Thoracic aorta (tissue), 2 donors: ENCODE measurements at places on chromosomes 2 and 18.

DNA sequence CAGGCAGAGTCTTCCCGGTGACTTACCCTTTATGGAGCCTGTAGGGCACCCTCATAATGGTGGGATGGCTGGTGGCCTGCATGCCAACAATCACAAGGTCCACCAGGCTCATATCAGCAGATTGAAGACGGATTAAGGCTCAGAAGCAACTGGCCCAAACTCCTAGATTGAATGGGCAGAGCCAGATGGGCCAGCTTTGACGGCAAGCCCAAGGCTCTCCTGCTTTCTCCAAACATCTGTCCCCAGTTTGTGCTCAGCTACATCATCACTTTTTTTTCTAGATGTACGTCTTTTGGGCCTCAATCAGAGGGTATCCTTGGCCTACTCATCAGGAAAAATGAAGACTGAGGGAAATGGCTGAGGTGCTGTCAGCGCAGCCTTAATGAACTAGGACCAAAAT, 114.6 kb downstream of the VIT start:
- DNase-seq: no peak

- no peak for DNase-seq
These were observed 2.3 kb upstream of the MAL start for GRCh38 chr2:95023222-95023597.

DNA sequence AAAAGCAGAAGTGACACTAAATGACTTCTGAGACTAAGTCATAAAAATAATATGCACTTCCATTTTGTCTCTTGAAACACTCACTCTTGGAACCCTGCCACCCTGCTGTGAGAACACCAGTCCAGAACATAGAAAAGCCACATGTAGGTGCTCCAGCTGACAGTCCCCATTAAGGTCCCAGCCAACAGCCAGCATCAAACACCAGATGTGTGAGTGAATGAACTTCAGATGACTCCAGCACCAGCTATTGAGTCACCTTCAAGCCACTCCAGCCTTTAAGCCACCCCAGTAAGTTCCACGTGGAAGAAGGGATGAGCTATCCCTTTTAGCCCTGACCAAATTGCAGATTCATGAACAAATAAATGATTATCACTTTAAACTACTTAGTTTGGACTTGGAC, 31.5 kb upstream of the LGALSL start:
- DNase-seq: no peak

DNA sequence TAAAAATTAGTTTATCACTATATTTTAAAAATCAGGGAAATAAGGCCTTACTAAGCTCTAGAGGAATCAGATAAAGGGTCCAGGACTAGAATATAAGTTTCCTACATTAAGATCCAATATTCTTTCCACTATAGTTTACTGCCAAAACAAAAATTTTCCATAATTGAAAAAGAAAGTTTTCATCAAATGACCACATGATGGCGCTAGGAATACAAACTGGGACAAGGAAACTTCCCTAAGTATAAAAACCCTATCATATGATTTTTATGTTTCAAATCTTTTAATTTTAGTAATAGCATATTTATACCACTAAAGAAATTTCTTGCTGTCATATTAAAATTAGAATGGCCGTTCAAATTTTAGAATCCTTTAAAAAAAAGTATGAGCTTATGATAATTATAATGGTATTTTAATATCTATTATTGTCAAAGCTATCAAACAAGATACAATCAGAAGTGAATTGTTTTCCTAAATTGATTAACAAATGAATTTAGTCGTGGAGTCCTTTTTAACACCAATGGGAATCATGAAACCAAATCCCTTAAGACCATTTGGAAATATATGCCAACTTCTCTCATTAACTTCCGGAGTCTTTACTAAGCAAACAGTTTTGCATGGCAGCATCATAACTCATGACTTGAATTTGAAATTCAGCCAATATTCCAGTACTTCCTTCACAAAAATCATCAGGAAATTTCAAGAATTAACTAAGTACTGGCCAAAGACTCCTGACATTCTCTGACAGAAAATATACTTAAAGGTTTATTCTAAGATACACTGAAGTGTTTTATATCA, 70.3 kb downstream of the SCN1A start:
- no peak for DNase-seq

DNA sequence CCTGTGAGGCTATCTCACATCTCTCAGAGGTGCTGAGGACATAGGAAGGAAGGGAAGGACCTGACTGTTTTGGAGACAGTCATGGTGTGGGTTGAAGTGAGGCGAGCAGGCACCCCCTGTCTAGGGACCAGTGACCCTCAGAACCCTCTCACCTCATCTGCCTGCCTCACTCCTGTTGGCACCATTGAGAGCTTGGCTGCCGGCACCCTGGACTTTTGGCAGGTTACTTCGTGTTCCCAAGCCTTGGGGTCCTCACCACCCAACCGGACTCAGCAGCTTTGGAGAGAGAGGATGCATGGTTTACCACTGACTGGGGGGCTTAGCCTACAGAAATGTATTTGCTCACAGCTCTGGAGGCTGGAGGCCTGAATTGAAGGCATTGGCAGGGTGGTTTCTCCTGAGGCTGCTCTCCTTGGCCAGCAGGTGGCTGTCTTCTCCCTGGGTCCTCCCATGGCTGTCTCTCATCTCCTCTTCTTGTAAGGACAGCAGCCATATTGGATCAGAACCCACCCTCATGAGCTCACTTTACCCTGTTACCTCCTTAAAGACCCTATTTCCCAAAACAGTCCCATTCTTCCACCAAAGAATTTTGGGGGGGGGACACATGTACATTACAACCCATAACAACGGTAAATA, 142.0 kb downstream of the TSN start:
- no peak for DNase-seq

GRCh38 chr2:167471332-167471731, 583.1 kb downstream of the XIRP2 start:
- DNase-seq: no peak

DNA sequence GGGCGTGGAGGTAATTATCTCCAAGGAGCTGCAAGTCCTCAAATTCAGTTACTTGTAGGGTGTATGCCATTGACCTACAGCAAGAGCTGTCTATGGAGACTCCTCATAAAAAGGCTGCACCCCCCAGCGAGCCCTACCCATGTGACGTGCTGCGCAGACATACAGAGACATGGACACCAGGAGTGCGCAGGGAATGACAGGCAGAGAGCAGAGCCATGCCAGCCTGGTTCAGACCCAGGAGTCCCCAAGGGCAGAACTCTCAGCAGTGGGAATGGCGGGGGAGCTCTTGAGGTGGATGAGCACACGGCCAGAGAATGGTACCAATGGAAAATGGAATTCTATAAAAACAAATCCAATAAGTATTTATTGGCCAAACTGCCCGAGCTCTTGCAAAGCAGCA, 310.1 kb downstream of the MYCN start:
- DNase-seq: no peak

GRCh38 chr18:68830256-68831045, 32.6 kb downstream of the CCDC102B start:
- no peak for DNase-seq

DNA sequence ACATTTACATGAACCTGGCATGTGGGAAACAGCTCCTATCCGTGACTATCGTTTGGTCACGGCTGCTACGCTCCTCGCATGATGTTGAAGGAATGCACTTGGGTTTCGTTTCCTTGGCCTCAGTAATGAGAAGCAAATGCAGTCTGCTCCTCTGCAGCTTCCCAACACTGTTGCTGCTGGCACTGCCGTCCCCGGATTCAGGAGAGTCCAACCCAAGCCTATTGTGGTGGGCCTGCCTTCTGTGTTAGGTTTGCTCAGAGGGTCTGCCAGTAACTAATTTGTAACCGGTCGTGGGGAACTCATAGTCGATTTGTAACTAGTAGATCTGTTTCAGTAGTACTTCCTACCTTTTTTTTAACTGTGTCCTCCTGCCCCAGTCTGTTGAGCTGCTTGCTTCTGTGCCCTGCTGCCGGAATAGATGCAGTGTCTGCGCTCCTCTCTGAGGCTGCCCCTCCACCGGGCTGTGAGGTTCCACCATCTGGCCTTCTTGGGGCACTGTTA, 58.4 kb downstream of the WDSUB1 start:
- DNase-seq: no peak

GRCh38 chr18:40407909-40408308, 1547.1 kb upstream of the PIK3C3 start:
- DNase-seq: no peak

GRCh38 chr18:77197073-77197472, 52.6 kb upstream of the GALR1 start:
- DNase-seq: no peak

DNA sequence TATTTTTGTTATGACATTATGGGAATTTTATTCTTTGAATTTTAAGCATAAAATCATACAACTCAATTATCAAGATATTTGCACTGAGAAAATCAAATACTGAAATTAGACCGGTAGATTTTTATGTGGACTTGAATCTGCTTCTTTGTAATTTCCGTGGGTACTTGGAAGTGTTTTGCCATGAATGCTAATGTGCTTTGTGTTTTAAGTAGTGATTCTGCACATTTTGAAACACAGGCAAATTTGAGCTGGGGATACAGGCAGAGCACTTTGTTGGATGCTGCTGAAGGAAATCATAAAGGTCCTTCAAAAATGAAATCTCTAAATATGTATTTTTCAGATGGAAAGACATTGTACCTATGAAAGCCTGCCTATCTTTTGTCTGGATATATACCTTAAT, 446.3 kb upstream of the POU3F3 start:
- DNase-seq: no peak

GRCh38 chr2:176081837-176082524, 1.8 kb downstream of the EVX2 start:
- DNase-seq: no peak

- DNase-seq: no peak
These were observed 11.2 kb downstream of the CTDP1 start for GRCh38 chr18:79690586-79691482.
